ENCODE measurements at places on chromosomes 5 and 9.

DNA sequence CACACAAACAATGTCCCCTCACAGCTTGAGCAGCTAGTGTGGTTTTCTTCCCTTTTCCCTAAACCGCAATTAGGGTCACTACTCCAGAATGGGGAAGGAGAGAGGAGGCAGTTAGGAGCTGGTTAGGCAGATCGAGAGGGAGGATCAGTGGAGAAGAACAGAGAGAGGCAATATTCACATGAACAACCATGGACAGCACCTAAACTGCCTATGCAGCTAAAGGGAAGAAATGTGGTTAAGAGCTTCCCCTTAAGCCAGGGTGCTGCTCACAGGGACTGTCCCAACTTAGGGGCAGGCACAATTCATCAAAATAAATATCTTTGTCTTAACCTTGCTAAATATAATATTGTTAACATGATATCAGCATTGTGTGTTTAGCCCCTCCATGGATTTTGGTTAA is 359.3 kb upstream of the CDH18 start:
- no peak for DNase-seq

- peak; percentile 57 for DNase-seq
Observed at GRCh38 chr5:144247131-144247530, 76.5 kb downstream of the KCTD16 start.

DNA sequence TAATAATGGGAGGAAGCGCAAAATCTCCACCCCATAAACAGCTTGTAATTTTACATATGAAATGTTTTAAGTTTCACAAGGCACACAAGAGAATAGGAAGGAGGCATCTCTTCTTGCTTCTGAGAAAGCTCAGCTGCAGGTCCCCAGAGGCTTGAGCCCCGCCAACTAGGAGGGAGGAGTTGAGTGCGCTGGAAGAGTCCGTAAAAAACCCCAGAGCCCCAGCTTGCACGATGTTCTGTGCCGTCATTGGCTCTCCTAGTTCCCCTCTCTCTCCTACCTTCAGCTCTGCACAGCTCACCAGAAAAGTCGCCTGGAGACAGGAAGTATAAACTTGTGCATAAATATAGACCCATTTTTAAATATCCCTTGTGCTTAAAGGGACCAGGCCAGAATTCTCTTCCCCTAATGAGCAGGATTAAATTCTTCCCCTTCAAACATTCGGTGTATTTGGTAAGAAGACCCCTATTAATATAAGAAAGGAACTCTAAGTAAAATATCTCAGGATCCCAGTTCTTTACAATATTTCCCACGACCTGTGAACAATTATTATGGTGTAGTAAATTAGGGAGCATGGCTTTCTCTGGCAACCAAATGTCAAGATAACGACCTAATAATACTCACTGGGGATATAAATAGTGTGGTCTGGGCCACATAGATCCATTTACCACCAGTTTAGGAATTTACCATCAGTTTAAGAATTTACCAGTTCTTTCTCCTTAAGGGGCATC is 13.7 kb downstream of the GLRX start:
- no peak for DNase-seq

DNA sequence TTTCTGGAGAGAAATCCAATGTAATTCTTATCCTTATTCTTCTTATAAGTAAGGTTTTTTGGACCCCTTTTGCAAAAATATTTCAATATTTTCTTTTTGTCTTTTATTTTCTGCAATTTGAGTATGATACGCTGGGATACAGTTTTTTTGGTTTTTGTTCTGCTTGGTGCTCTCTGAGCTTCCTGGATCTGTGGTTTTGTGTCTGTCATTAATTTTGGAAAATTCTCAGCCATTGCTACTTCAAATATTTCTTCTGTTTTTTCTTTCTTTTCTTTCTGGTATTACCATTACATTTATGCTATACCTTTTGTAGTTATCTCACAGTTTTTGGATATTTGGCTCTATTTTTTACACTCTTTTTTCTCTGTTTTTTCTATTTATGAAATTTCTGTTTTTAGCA is 50.1 kb downstream of the ZNF618 start:
- DNase-seq: no peak

GRCh38 chr5:167578977-167579692 is 712.3 kb upstream of the WWC1 start:
- DNase-seq: no peak

GRCh38 chr9:25412646-25413045 is 265.6 kb downstream of the TUSC1 start:
- no peak for DNase-seq

- no peak for DNase-seq
Observed at GRCh38 chr5:95841914-95842812, 19.6 kb upstream of the GLRX start.

- DNase-seq: no peak
Observed at GRCh38 chr5:56412601-56413379, 179.7 kb upstream of the ANKRD55 start.

DNA sequence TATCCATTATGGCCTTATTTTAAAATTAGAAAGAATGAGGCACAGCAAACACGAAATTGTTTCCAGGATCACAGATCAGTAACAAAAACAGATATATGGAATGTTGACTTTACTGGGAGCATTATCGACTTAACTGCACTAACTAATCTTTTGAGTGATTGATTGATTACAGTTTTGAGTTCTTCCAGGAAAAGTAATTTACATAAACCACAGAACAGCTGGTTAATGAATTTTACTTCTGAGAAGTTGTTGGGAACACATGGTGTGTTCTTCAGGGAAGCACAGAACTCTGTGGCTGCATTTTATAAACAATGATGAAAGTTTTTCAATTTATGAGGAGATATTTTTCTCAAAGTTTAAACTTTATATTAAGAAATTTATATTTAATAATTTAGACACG is 802.4 kb upstream of the ACO1 start:
- no peak for DNase-seq

DNA sequence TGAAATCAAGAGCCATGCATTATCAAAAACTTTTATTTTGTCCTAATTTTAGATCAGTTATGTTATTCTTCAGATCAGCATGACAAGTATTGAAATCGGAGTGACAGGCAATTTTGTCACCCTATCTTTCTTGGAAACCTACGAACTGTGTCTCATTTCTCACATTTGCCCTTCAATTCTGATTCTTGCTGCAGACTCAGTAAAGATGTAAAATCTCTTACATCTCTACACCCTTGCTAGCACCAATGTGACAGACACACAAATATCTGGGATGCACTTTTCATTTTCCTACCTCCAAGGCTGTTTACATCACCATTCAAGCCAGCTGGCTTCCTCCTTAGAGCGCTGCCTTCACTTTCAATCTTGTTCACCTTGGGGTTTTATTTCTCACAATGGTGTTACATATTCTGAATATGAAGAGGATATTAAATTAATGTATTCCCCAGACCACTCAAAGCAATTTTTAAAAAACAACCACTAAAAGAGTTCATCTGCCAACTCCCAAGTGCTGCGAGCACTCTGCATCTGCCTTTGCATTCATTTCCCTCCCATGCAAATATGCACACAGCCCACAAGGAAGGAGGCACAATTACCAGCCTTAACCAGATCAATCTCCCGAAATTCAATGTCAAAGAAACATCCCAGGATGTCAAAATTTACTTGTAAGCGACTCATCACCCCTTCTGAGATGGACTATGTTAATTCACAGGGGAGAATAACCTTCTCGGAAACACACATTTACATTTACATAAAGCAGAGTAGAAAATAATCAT is 164.3 kb downstream of the ENC1 start:
- DNase-seq: no peak

- no peak for DNase-seq
Observed at GRCh38 chr9:87653941-87654340, 72.0 kb upstream of the CTSL start.

DNA sequence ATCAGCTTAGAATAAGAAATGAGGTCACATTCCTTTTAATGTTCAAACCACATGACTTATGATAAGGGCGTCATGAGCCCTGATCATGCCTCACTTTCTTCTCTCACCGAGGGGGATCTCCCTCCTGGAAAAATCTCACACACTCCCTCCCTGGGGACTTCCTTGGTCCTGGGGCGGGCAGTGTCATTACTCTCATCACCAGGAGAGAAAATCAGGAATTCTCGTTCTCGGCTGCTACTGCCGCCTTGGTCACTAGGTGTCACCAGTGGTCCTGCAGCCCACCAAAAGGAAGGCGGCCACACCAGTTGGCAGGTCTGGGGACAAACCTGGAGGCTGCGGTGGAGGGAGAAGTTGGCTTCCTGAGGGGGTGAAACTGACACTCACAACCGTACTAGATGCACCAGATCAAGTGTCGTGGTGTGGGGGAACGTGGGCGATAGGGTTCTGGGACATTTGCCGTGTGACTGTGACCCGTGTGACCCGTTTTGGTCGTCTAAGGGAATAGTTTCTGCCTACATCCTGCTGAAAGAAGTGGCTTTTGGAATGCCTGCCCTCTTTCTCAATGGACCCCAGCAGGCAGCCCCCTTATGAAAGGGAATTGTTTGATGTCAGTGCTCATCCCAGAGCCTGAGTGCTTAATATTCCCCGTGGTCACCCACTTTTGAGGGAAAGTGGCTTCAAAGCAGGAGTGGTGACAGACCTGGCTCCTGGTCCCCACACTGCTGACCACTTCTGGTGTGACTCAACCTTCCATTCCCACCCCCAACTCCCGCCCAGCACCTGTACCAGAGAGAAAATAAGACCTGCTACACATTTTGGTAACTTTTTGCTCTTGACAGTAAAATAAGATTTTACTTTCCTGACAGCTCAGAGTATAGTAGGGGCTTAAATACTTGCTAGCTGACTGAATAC is 63.2 kb downstream of the ACER2 start:
- peak; percentile 94 for DNase-seq

DNA sequence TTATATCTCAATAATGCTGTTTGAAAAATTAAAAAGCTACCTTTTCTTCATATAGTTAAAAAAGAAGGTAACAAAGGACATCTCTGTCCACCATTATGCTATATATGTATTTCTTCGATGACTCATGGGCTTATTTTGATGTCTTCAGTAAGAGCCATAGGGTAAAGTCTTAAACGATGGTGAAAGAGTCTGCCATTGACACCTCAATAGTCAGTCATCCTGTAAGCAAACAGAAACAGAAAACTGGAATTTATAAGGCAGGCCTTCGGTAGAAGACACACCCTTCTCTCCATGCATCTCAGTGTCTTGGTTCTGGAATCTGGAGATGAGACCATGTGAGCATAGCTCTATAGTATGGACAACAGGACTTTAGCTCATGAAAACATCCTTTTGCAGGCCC is 87.0 kb upstream of the ZNF462 start:
- DNase-seq: no peak
